NCI-H187 (cell line): ENCODE measurements at places on chromosomes 3 and 15.

- peak; percentile 69 for DNase-seq
These were observed 7.5 kb upstream of the PGPEP1L start for GRCh38 chr15:99014803-99015697.

DNA sequence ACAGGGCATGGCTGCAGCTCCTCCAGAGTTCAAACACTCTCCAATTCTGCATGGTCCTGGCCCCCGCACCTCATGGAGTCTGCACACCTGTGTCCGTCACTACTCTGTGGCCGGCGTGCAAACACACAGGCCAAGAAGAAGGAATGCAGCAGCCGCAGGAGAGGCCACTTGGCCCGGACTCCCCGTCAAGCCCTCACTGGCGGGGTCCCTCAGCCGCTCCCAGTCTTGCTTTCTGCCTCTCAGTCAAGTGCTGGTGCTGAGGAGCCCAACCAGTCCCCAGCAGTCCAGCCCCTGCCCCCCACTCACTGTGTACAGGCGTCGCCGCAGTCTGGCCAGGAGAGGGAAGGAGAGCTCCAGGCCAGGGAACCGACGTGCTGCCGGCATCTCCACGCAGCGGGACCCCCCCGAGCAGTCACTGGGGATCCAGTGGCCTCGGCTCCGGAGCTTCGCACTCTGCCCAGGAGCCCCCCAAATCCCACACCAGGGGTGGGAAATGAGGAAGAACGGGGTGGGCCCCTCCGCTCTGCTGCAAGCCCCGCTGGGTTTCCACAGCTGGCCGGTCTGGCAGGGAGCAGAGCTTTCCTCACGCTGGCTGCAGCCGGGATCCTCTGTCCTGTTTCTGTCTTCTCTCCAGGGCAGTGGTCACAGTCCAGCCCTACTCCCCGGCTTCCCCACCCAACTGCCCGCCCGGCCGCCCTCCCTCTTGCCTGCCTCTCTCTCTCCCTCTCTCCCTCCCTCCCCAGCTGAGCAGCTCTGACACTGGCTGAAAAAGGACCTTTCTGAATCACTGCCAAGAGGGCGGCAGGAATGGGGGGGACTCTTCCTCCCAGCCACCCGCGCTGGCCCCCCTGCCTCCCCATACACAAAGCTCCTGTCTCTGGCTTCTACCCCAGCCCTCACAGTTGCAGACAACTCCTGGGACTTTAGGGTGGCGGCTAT, 16.0 kb downstream of the TNK2 start:
- DNase-seq: no peak

GRCh38 chr3:46681856-46682540, 11.5 kb downstream of the ALS2CL start:
- no peak for DNase-seq

DNA sequence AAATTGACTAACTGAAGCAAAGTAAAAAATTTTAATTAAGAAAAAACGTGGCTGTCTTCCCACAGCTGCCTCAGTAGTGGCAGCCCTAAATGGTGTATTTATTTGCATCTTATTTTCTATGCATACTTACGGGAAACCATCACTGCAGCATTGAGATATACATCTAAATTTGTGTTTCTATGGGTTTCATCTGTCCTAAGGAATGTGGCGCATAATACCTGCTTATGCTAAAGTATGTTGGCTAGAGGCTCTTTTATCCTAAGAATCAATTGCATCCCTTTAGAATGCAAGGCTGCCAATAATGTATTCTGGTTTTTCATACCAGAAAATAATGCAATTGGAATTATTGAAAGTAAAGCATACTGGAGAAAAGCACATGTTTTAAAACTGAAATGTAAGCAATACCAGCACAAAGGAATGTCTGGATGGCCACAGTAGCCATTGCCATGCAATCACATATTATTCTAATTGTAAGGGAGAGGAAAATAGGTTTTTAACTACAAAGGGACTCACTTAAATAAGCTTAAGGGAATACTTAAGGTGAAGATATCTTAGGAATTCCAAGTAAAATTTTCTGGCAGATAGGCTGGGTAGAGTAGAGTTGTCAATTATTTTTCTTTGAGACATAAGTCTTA, 834.5 kb upstream of the NECTIN3 start:
- no peak for DNase-seq

- no peak for DNase-seq
These were observed 6.2 kb upstream of the CEP70 start for GRCh38 chr3:138600100-138600745.

GRCh38 chr3:50194903-50195500, 3.6 kb downstream of the GNAT1 start:
- DNase-seq: no peak

- DNase-seq: no peak
These were observed 285.5 kb downstream of the NTRK3 start for GRCh38 chr15:87971076-87971475.

- no peak for DNase-seq
These were observed 63.7 kb upstream of the MRPS22 start for GRCh38 chr3:139280027-139280671.

- DNase-seq: no peak
These were observed 136.9 kb downstream of the FRMD5 start for GRCh38 chr15:44058126-44058525.

DNA sequence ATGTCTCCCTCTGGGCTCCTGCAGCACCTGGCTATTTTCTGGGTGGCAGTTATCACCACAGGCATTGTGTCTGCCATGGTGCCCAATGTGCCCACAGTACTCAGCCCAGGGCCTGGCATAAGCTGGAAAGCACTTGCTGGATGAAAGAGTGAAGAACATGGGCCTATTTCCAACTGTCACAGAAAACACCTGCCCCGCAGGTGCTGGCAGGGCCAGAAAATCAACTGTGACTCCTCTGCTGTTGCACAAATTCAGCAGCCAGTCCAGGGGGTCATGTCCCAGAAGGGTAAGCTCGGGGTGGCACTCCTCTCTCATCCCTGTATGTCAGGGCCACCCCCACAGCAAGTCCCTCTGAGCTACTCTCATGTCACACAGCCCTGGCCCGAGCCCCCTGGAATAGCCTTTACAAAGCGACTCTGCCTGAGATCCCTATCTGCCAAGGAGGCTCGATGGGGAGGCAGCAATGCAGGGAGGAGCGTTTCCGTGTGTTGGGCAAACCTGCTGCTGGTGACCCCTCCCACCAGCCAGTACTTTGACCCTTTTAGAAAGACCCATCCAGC, 16.9 kb downstream of the ITIH3 start:
- no peak for DNase-seq

GRCh38 chr3:42701371-42702065, 1.1 kb downstream of the HHATL start:
- no peak for DNase-seq
